ENCODE measurements at places on chromosomes 4 and X.
A peak's percentile ranks its signal among the peaks of the same experiment; 100 is the strongest.

DNA sequence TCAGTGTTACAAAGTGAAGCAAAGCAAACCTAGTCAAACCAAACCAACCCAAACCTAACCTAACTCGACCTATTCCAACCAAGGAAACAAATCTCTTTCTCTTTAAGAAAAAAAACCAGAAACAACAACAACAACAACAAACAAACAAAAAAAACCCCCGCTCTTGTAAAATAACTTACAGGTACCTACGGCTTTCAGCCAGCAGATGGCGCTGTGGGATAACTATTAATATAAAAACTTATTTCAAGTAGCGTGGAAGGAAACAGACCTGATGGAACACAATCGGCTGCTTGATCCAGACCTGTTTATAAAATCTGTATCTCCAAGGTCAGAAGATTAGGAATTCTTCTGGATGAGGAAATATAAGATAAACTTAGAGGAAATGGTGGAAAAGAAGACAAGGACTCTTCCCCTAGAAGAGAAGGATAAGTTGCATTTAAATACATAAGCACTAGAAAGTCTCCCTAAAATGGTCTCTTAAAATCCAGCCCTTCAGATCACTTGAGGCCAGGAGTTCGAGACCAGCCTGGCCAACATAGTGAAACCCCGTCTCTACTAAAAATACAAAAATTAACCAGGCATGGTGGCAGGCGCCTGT is 34.4 kb upstream of the CDKL5 start:
- DNase-seq, result peak; percentile 61

DNA sequence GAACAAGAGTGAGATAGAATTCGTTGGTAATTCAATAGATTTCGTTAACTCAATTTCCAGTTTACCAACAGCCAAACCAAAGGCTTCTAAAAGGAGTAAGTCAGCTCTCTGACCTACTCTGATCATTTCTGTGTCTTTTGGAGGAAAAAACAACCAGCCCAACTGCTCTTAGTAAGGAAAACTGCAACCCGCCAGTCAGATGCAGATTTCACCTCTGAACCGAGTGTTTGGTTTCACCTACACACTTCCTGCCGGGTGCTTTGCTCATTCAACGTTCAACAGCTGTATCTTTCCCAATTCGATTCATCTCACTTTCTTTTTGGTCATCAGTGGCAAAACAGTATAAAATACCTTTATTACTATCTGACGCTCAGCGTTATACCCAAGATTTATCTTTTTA is 24.5 kb downstream of the TMSB4X start:
- DNase-seq, result no peak

GRCh38 chr4:87387237-87387636 is 3.8 kb downstream of the HSD17B11 start:
- no peak for DNase-seq

- DNase-seq, result no peak
These were observed 139.8 kb downstream of the WDFY3 start for GRCh38 chr4:84826681-84827080.

GRCh38 chr4:79258614-79259176 is 67.2 kb downstream of the NAA11 start:
- DNase-seq, result no peak

- DNase-seq, result no peak
These were observed 132.8 kb upstream of the GPR101 start for GRCh38 chrX:137166591-137166990.

- DNase-seq, result no peak
These were observed 1.2 kb downstream of the RAP1GDS1 start for GRCh38 chr4:98262431-98262830.

- DNase-seq, result no peak
These were observed 145.0 kb upstream of the CT83 start for GRCh38 chrX:116607776-116608175.

GRCh38 chrX:134803551-134804183 is 145.4 kb upstream of the PLAC1 start:
- DNase-seq, result no peak

DNA sequence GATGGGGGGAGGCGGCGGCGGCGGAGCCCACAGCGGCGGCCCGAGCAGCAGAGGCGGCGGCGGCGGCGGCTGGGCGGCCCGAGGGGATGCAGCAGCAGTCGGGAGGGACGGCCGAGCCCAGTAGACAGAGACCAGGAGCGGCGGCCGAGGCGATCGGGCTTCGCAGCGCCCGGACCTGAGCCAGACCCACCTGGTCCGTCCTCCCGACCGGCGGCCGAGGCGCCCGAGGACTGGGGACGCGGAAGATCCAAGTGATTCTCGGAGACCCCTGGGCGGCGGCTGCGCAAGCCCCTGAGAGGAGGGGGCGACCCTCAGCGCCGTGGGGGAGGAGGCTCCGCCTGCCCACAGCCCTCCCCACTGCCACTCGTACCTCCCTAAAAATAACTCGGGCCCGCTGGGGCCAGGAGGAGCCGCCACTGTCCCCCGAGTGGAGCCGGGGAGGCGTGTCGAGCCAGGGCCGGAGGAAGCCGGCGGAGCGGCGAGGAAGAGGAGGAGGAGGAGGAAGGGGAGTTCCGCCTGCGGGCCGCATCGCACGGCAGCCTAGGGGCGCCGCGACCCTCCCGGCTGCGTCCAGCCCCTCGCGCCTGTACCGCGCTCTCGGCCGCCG is 608 bp downstream of the RAPGEF2 start:
- peak; percentile 55 for DNase-seq

- DNase-seq, result no peak
These were observed 16.2 kb upstream of the ART3 start for GRCh38 chr4:76058302-76058701.

Data from left cardiac atrium (tissue), 4 donors.